ENCODE measurements at places on chromosomes 2 and 18. TPM values are rescaled to one million over a fixed set of nuclear protein-coding genes. Genes with fewer than 3 reads are reported as not detected.

Gene ALK
- not detected for total RNA-seq

Gene IL1RL1
- not detected for total RNA-seq

Gene DSG2
- not detected for total RNA-seq

Gene VWC2L
- not detected for total RNA-seq

Gene POTEC
- not detected for total RNA-seq

All from Karpas-422 (cell line).